ENCODE measurements at places on chromosomes 2 and 18. TPM values are rescaled to one million over a fixed set of nuclear protein-coding genes. Genes with fewer than 3 reads are reported as not detected.

GRCh38 chr2:80519699-80520291, 215.2 kb upstream of the LRRTM1 start:
- DNase-seq = no peak

DNA sequence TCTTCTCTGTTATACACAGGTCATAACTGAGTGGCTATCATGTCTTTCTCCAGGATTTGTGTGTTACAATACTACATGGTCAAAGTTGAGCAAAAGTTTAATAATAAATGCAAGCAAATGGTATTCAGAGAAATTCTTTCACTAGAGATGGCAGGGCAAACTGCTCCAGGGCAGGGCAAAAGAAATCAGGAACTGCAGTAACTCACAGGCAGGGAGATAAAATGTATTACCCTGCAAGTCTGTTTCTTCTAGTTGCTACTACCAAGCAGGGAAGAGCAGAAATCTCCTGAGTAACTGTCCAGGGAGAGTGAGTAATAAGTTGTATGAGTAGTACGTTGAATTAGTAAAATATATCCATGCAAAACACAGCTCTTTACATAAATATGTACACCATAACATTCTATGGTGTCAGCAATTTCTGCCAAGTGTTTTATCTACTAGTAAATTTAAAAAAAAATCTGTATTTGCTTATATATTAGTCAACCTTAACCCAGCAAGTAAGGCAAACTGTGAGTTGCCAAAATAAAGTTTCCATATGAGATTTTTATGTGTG, 404.1 kb downstream of the ZEB2 start:
- DNase-seq = no peak

GRCh38 chr2:181774685-181775084, 94.4 kb upstream of the NEUROD1 start:
- DNase-seq = no peak

GRCh38 chr2:191066197-191066918, 52.4 kb upstream of the STAT1 start:
- DNase-seq = no peak

DNA sequence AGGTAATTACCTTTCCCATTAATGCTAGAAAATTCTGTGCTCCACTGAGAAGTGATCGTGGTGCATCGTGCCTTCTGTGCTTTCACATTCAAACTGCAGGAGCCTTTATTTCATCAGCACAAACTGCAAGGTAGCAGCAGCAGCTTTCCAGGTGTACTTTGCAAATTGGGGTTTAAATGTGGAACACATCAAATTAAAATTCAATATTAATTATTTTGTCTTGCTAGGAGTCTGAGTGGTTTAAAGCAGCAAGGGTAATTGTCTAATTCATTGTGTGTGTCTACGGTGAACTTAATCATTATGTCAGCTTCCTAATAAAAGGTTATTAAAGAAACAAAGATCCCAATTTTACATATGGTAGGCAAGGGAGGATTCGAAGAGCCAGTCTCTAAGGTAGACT, 180.8 kb upstream of the ATP5MC3 start:
- no peak for DNase-seq

DNA sequence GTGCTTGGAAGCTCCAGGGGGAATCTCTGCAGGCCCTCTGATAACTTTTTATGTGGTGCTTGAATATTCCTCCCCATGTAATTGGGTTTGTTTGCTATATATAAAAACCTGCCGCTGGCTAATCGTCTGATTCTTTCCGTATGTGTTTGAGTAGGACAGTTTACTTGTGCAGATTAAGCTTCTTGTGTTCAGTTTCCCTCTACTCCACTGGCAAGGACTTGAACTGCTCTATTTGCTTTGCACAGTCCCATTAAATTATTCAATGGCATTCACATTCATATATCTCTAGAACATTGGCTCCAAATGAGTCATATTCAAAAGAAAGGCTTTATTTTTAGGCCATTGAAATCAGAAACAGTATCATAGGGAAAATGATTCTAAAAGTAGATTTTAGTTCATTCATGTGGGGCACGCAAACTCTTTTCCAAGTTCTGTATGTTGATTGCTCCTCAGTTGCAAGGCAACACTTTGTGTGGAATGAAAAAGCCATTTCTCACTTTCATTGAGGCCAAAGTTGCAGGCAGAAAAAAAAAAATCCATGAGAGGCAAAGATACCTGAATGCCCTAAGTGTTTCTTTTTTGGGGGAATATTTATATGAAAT, 1682.3 kb upstream of the PIK3C3 start:
- no peak for DNase-seq

DNA sequence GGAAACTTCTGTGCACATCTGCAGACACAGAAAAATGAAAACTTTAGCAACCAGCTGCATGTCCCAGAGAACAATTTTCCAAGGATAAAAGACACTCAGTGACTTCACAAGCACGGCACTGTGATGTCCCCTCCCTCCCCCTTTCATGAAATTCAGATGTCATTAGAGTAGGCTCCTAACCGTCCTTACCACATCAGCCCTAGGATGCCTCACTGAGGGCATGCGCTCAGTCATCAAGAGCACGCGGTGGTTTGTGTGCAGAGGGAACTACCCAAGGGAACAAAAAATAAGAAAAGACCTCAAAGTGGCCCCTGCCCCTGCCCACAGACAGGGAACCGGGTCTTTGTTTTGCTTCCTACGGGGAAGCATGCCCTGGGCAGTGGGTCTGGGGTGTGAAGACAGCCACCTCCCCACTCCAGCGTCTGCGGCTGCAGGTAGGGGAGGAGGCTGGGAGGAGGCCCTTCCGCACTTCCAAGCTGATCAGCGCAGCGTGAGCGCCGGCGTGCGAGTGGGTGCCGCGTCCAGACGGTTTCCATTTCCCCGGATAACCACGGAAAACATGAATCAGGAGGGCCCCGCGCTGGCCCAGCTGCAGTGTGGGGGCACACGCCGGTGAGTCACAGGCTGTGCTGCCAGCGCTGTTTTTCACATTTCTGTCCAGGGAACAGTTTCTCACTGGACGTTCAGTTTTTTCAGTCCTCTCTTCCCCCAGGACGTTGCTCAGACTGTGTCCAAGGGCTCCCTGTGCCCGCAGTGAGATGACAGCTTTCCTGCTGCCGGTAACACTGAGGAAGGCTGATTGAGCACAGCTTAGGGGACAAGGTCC, 70.6 kb downstream of the COPS8 start:
- DNase-seq = peak; percentile 49

DNA sequence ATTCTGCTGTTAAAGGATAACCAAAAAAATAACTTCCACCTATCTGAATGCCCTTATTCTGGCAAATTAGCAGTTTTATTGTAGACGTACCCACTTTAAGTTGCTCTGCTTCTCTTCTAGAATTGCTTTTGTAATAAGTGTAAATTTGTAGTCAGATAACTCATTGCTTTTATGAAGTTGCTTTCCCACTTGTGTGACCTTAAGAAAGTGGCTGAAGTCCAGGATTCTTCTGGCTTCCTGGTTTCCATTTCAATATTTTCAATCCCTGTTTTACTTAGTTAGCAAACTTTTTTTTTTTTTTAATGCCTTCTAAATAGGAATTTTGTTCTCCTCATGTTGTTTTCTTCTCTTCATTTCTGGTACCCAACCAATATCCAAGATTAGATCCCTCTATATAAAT, 59.8 kb downstream of the GLS start:
- DNase-seq = no peak

DNA sequence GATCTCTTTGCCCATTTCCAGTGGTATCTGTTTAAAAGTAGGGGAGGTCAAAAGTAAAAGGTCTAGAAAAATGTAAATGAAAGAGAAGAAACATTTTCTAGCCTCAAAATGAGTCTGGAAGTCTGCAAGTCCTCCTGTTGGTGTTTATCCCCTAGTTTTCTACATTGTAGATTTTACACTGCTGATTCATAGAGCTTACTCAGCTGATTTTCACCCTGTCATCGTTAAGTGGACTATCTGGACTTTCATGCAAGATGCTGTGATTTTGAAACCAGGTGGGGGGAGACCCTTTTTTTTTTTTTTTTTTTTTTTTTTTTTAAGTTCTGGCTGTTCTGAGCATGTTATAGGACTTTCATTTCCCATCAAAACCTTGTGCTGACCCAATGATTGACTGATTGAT, 10.3 kb downstream of the HOXD3 start:
- DNase-seq = no peak

DNA sequence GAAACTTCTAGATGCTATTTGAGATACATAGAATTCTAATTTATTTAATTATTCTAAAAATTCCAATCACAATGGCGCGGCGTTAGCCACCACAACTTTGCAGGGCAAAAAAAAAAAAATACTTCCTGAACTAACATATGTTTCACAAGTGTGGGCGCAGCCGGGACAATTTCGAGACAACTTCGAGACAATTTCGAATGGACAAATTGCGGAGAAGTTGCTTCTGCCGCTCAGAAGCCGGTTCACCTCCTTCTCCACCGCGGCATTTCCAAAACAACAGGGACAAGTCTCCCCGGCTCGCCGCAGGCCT, 842 bp downstream of the PAX3 start:
- DNase-seq = no peak

- no peak for DNase-seq
Observed at GRCh38 chr2:170924969-170925368, 4.1 kb upstream of the GORASP2 start.

- no peak for DNase-seq
Observed at GRCh38 chr2:36775261-36775660, 78.8 kb downstream of the VIT start.

DNA sequence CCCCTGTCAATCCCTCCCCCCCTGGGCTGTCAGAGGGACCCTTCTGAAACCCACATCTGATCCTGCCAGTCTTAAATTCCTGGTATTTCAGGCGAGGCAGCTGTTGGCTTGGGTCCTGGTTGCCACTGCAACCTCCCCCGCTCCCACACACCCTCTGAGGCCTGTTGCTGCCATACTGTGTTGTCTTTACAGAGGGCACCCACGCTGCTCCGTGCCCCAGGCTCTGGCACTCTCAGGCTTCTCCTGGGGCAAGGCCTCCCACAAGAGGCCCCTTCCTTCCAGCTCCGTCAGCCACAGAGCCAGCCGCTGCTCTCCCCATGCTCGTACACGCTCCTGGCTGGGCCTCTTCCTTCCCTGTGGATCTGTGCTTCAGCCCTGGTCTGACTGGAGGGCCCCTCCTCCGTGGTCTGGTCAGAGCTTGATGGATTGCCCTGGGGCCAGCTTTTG, 8.6 kb downstream of the CABLES1 start:
- no peak for DNase-seq

GRCh38 chr18:25896956-25897355, 193.5 kb downstream of the SS18 start:
- DNase-seq = no peak

DNA sequence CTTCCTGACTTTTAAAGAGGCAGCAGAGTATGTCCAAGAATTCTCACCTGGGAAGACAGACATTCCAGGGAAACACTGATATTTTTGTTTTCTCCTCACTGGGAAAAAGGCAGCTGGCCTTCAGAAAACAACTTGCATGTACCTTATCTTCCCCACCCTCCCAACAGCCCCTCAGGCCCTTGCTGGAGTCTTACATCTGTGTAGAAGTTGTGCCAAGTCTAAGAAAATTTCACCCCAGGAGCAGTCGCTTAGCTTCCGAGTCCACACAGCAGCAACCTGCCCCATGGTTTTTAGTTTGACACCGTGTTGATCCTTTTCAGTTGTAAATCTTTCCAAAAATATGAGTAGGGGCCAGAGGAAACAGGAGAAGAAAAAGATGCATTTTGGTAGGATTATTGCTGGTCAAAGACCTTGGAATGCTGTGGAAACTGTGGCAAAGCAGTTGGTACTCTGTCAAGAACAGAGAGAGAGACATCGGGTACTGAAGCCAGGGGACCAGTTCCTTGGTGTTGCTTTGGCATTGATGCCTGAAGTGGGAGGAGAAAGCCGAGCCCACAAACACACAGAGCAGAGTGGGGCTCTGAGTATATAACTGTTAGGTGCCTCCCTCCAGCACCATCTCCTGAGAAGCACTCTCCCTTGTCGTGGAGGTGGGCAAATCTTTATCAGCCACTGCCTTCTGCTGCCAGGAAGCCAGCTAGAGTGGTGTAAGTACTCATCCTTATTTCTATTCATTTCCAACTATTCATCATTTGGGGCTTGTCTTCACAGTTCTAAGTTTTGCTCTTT, at the start of gene SLC14A1:
Gene SLC14A1 (plus strand): TSS at position 615 of the 789 bp plus-strand sequence. CDS start 6,140 bp downstream, outside the sequence.
- DNase-seq = no peak

DNA sequence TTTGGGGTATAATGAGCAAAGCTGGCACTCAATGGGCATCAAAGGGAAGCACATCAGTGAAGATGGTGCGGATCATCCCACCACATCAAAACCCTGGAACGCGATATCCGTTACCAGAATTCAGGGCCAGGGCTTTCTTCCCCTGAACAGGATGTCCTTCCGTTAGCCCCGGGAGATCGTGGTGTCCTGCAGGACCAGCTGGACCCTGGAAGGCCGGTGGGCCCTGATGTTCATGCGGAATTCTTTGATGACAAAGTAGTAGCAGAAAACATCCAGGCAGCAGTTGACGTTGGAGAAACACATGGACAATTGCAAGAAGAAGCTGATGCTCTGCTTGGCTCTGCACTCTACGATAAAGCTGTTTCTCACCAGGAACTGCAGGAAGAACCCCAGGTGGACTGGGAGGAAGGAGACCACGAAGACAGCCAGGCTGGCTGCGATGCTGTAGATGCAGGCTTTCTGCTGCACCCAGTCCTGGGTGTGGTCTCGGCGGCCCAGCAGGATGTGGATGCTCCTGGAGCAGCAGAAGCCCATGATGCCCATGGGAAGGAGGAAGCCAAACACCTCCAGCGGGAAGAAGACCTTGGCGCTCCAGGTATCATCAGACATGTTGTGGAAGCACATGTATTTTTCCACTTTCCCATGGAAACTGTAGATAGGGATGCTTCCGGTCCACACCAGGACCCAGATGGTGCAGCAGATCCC, 15.0 kb downstream of the GPR55 start:
- no peak for DNase-seq

DNA sequence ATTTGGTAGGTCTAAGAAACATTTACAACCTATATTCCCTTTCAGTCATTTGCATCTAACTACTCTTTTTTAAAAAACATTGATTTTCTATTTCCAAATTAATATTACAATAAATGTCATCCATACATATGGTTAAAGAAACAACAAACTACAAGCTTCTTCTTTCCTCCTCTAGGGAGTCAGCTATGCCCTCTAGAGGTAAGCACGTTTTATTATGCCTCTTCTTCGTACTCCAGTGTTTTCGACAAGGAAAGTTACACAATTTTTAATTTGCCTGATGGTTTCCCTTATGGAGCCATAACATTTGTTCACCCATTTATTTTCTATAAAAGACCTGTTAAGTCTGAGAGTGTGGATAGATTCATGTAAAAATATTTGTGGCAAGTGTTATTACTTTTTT, 183.4 kb upstream of the CDH7 start:
- no peak for DNase-seq

GRCh38 chr2:40123326-40123725, 328.6 kb downstream of the SLC8A1 start:
- no peak for DNase-seq

Gene ACADL
- total RNA-seq = not detected

Gene REG1B
- total RNA-seq = not detected

Gene CCDC138
- total RNA-seq = 8.0 TPM

Gene DCDC2C
- total RNA-seq = not detected

Gene LYG1
- total RNA-seq = 2.4 TPM

Gene FOSL2
- total RNA-seq = 24.9 TPM

Gene MSTN
- total RNA-seq = not detected
